Fibroblast of upper back skin (primary cell): ENCODE measurements at places on chromosomes 5 and 9.

DNA sequence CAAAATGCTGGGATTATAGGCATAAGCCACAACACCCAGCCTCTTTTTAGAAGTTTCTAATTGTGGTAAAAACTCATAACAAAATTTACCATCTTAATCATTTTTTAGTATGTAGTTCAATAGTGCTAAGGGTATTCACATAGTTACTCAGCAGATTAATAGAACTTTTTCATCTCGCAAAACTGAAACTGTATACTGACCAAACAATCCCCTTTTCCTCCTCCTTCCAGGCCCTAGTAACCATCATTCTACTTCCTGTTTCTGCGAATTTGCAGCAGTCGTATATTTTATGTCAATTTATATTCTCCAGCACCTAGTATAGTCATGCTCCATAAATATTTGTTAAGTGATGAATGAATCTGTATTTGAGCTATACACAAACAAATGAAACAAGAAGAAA lies 86.3 kb upstream of the ERBIN start:
- DNase-seq: no peak

- no peak for DNase-seq
Measured at GRCh38 chr5:56301069-56301468, 67.9 kb upstream of the ANKRD55 start.

DNA sequence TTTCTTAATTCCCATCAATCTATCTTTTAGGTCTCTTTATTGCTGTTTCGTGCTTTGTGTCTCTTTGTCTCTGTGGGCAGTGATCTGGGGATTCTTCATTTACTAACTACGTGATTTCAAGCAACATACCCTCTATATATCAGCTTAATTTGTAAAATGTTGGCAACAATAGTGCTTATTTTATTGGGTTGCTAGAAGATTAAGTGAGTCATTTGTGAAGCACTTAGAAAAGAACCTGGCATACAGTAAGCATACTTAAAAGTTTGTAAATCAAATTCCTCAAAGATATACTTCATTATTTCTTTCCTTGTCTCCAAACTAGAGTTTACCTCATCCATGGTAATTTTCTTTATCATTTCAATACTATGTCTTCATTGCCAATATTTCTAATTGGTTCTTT lies 669.7 kb downstream of the MAT2B start:
- DNase-seq: peak; percentile 63

DNA sequence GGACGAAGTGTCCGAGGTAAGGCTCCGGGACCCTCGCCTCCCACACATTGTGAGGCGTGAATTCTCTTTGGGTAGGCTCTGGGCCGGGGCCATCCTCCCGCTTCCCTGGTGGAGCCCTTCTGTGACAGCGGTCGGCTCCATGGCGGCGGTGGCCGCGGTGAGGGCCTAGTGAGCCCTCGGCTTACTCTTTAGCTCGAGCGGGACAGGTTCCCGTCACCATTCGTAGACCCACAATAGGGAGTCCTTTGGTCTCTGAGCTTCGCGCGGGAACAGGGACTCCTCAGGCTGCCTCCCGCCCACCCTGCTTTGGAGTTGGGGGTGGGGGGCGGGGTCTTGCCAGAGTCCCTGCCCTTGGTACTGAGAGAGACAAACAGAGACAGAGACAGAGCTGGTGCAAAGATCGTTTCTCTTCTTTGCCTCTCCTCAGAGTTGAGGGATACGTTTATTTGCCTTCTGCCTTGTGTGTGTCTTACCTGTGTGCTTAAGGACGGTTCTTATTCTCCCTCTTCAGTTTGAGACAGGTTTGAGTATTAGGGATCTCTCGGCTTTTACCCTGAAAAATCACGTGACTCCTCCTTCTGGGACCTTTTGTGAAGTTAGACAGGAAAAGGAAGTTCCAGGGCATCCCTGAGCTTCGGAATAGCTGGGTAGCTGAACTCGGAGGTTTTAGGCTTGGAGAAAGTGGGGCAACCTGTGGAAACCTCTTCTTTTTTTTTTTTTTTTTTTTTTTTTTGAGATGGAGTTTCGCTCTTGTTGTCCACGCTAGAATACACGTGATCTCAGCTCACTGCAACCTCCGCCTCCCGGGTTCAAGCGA lies 833 bp downstream of the ANKHD1 start:
- DNase-seq: peak; percentile 27

GRCh38 chr5:131684595-131684994 lies 49.6 kb upstream of the RAPGEF6 start:
- DNase-seq: no peak

- no peak for DNase-seq
Measured at GRCh38 chr5:73587923-73588322, 22.4 kb downstream of the UTP15 start.

GRCh38 chr5:163953901-163954300 lies 448.5 kb downstream of the MAT2B start:
- no peak for DNase-seq

DNA sequence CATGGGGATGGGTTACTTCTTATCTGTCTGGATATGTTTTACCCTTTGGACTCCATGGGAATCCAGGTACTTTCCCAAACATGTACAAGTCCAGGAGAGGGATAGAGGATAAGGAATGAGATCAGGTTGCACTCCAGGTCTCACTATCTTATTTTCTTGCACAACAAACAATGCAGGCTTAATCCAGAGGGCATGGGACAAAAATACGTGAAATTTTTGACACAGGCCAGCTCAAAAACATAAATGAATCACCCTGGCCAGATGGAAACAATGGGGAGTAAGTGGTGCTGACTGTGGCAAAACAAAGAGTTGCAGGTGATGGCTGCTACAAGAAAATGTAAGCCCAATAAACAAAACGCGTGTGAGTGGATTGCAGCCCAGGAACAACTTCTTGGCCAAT lies 69.4 kb upstream of the GAS1 start:
- DNase-seq: no peak

GRCh38 chr5:154313360-154314017 lies 123.0 kb downstream of the GALNT10 start:
- DNase-seq: no peak

DNA sequence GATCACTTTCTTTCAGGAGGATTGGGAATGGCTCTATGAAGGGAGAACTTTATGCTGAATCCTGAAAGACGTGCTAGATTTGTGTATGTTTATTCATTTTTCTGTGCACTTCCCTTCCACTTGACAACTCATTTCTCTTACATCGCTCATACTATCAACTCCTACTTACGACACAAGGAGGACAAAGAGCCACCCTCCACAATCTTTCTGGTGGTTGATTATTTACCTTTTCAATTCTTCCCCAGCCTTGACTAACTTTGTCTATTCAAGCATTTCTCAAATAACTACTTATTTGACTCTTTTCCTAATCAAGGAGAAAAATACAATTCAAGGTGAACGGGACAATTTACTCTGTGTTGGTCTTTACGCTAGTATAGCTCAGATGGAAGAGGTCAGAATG lies 622.1 kb downstream of the TLR4 start:
- no peak for DNase-seq

DNA sequence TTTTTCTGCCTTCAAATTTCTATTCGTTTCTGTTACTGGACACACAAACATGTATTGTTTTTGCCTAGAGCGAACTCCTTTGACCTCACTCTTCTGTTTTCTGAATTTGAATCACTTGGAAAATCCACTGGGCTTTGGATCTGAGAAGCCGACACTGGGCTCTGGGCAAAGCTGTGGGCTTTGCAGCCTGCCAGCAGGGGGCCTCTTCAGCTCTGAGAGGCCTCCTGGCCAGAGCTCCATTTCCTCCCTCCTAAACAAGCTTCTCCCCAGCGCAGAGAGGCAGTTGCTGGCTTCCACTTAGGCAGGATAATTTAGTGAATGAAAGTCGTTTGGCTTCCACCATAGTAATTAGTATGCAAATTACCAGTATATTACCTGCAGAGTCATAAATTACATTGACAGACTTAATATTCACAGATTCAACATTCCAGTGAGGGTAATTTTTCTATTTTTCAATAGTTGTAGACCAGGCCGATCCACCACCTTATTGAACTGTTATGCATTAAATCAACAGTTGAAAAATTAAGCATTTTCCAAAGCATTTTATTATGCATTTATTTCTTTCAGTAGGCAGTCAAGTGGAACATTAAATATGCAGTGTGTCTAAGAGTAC lies 104.0 kb upstream of the ZNF366 start:
- DNase-seq: peak; percentile 75

GRCh38 chr5:132460846-132461568 lies 29.6 kb downstream of the IRF1 start:
- DNase-seq: no peak

DNA sequence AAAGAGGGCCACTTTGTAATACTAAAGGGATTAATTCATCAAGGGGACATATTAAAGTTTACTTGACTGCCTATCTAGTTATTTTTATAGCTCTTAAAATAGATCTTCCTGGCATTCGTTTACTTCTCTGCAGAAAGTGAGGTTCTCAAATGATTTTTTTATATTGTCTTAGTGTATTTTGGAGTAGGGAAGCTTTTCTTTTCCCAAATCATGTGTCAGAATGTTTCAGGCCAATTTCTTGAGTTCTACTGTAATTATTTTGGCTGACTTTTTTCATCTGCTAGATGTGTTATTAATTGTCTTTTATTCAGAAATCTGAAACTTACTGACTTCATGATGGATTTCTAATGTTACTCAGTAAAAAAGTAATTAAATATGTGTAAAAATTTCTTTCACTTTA lies 60.2 kb upstream of the FBXL7 start:
- DNase-seq: no peak

- DNase-seq: peak; percentile 79
Measured at GRCh38 chr9:81132318-81132717, 557.0 kb downstream of the TLE1 start.

DNA sequence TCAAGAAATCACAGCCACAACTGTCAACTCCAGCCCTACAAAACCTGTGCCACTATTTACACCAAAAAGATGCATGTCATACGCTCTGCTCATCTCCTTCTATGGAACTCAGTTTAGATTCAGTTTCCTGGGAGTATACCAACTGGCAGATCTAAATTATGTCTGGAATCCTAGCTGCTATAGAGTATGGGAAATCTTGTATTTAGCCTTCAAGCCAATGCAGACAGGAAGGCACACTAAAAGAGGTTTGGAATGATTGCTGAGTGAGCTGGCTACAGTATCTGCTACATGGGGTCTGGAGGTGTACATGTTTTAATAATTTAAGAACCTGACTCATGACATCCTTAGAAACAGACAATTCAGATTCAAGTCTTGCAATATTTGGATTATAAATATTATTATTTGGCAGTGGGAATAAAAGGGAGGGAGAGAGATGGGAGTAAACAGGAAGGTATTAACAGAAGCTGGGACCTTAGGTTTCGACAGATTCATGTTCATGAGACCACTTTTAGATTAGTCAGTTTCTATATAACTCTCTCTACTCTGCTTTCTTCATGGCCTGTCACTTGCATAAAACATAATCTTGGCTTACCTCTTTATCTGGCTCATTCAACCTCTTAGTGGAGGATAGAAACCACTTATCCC lies 178.8 kb upstream of the HAPLN1 start:
- DNase-seq: peak; percentile 92

DNA sequence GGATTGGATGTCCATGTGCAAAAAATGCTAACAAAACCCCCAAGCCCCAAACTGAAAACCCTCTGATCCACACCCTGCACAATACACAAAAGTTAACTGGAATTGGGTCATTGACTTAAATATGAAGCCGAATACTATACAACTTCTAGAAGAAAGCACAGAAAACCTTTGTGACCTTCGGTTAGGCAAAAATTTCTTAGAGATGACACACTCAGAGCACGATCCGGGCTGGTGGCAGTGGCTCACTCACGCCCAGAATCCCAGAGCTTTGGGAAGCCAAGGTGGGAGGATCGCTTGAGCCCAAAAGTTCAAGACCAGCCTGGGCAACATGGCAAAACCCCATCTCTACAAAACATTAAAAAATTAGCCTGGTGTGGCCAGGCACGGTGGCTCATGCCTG lies 1.8 kb upstream of the DIPK1B start:
- no peak for DNase-seq

DNA sequence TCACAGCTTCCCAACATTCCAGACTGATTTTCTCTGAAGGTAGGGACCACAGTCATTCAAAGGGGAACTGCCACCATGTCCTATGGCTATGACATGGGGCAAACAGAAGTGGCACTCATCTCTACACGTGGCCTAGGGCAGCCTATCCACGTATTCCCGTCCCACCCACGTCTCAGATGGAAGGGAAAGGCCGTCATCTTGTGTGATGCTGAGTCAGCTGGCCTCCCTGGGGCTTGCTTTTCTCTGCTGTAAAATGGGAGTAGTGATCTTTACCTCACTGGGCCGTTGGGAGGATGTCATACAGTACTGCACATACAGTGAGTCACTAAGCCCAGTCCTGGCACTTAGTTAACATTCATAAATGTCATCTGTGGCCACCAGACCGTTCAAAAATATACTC lies 72.3 kb downstream of the RAPGEF1 start:
- DNase-seq: no peak

GRCh38 chr9:36873247-36873875 lies 160.7 kb downstream of the PAX5 start:
- peak; percentile 42 for DNase-seq

DNA sequence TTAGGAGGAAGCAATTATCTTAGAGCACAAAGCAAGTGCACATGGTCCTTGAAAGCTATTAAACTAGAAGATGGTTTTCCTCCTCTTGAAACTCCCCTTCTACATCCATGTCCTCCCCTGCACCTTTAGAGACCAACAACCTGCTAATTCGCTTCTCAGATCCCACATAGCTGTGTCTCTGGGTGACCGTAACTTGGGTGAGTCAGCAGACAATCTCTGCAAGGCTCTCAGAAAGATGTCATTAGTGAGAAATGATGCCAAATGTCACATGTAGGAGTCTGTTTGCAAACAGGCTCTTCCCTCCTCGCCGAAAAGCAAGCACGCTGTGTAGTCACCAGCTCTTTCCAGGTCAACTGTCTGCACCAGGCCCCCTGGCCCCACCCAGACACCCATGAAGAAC lies 291.8 kb downstream of the SLIT3 start:
- no peak for DNase-seq

GRCh38 chr9:105426657-105427056 lies 21.2 kb upstream of the FSD1L start:
- no peak for DNase-seq

DNA sequence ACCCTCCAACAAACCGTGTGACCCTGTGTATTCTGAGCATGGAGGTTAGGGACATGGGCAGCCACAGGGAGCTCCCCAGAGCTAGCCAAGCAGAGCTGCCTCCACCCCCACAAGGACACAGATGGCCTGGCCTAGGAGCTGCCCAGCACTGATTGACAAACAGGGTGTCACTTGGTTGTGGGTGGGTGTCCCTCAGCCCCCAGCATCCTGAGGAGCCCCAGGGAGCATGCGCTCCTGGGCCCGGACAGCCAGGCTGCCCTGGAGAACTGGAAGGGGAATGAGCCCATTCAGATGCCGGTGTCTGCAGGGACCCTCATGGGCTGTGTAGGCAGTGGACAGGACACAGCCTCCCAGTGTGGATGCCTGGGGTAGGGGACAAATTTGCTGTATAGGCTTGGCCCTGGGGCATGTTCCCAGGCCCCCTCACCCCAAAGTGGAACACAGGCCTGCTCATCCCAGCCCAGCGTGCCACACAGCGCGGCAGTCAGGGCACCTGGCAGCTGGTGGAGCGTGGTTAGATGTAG lies 124.8 kb upstream of the LMX1B start:
- no peak for DNase-seq

- DNase-seq: no peak
Measured at GRCh38 chr5:168093200-168093910, 198.1 kb upstream of the WWC1 start.

- no peak for DNase-seq
Measured at GRCh38 chr5:107424491-107424890, 246.2 kb downstream of the EFNA5 start.

- no peak for DNase-seq
Measured at GRCh38 chr5:109614981-109615380, 74.7 kb upstream of the MAN2A1 start.

- no peak for DNase-seq
Measured at GRCh38 chr9:91802391-91802790, 147.6 kb downstream of the ROR2 start.

- DNase-seq: no peak
Measured at GRCh38 chr9:126677188-126678084, 63.7 kb downstream of the LMX1B start.
